NCI-H1105 (cell line): ENCODE measurements at places on chromosomes 3 and 15.
A peak's percentile ranks its signal among the peaks of the same experiment; 100 is the strongest.

DNA sequence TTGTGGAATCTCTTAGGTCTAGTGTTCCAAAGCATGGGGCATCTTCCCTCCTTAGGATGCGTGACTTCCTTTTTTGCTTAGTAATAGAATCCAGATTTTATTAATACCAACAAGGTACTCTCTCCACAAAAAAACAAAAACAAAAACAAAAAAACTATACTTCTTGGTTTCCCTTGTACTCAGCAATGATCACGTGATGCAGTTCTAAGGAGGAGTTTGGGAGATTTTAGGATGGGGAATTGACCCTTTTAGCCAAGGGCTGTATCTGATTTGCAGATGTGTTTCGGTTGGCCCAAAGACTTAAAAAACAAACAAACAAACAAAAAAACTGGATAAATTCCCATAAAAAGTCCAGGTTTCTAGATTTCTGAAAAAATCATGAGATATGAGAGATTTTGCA, 12.6 kb upstream of the TMEM108 start:
- DNase-seq, result no peak

- no peak for DNase-seq
Observed at GRCh38 chr3:115113367-115113766, 33.7 kb downstream of the ZBTB20 start.

- DNase-seq, result no peak
Observed at GRCh38 chr3:193879099-193879863, 256.7 kb upstream of the HES1 start.

DNA sequence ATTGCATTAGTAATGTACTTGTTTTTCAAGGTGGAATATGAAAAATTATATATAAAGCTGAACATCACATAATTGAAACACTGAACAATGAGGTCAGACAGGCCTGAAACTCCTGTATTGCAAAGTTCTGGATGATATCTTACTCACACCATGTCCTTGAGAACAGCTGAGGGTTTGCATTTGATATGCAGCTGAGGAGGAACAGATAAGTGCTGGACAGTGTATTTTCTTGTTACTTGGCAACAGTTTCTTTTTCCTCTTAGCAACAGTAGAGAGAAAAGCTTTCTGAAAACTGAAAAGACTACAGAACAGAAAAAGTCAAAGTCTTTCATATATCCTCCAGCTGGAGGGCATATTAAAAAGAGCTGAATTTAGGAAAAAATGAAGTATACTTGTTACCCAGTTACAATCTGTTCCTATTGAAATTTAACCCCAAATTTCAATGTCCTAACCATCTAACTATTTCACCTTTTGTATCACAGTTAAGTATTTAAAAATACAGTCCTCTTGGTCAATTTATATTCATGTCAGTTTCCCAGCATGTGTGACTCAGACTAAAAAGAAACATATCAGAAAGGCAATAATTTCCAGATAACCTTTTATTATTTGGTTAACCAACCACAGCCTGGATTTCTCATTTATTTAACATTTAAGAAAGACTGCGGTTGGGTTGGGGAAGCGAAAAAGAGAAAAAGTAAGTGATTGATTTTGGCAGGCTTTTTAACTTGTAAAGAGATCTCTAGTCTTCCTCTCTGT, 733.0 kb upstream of the DPPA4 start:
- no peak for DNase-seq

GRCh38 chr3:141239511-141240281, 8.1 kb downstream of the PXYLP1 start:
- DNase-seq, result peak; percentile 89

DNA sequence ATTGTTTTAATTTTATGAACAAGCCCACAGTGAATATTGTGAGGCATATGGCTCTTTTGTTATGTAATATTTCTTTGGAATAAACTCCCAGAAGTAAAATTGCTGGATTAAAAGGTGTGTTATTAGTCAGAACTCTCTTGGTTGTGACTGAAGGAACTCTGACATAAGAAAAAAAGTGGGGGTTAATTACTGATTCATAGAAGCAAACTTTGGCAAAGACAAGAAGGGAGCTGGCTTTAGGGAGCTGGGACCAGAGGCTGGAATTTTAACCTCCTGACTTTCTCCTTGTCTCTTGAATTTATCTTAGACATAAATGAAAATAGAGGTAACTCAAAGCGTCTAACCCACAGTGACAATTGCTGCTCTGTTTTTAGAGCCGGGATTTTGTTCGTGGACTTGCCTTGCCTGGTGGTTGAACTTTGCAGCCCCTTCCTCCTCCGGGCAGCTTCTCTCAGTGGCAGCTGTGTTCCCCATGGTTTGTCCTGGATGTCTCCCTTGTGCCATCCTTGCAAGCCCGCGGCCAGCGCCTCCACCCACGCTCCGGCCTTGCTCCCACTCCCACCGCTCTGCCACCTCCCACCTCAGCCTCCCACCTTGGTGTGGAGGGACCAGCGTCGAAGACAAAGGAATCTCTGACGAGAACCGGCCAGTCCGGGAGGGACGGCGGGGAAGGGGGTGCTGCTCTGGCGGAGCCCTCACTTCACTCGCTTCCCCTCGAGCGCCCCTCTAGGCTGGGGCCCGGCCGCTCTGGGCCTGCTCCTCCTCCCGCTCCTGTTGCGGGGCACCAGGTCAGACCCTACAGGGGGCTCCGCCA, 28.0 kb downstream of the ARHGAP31 start:
- peak; percentile 51 for DNase-seq

DNA sequence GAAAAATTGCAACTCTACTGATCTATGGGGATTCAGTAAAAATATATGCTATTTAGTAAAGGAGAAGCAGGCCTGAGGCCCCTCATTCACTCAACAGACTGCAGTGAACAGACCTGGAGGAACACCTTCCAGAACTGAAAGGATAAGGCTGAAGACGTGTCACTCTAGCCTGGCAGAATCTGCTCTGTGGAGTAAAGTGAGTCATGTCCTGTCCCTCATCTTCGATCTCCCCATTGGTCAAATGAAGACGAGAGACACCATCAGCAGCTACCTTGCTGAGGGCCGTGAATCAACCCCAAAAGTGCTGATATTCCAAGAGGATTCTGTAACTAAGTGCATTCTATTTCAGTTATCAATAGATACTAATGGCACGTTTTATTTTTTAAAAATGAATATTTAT, 359.7 kb downstream of the FGF12 start:
- DNase-seq, result no peak

GRCh38 chr3:182746959-182747358, 46.3 kb upstream of the ATP11B start:
- no peak for DNase-seq

DNA sequence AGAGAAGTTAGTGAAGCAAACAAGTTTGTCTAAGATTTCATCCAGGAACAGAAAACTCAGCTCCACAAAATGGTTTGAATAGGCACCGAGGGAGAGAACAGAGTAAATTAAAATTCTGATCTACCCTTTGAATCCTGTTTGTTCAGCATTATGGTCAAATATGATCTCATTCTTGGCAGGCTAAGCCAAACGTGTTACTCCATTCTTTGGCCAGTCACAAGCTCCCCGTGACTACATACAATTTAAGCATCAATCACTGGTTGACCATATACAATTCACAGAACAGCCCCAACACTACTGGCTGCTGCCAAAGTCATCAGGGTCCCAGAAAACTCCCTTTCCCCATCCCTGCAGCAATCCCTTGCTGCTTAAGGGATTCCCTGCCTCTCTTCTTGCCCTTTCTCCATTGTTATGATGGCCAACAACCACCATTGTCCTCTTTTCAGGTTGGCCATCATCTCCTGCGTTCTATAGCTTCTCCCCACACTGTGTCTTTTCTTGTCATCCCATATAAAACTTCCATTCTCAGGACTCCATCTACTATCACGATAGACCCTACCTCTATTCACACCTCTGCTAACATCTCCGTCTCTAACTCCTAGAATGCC, 46.3 kb downstream of the GOLIM4 start:
- no peak for DNase-seq

DNA sequence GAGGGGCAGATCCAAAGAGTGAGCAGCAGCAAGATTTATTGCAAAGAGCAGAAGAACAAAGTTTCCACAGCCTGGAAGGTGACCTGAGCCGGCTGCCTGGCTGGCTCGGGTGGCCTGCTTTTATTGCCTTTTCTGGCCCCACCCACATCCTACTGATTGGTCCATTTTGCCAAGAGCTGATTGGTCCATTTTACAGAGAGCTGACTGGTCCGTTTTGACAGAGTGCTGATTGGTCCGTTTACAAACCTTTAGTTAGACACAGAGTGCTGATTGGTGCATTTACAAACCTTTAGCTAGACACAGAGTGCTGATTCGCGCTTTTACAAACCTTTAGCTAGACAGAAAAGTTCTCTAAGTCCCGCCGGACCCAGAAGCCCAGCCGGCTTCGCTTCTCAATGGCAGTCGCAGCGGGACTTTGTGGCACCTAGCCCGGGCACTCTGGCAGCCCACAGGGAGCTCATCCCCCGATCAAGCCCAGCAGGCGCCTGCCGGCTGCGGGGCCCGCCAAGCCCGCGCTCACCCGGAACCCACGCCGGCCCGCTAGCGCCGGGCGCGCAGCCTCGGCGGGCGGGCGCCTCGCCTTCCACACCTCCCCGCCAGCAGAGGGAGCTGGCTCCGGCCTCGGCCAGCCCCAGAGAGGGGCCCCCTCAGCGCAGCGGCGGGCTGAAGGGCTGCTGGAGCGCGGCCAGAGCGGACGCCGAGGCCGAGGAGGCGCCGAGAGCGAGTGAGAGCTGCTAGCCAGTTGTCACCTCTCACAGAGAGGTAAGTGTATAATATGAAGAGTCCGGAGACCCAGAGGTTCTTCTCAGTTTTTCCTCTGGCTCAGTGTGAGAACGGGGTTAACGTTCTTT, 339.2 kb downstream of the CHL1 start:
- DNase-seq, result peak; percentile 33
